Stimulated activated CD8-positive, alpha-beta memory T cell treated with anti-CD3 and anti-CD28 coated beads, Interleukin-4, amount 100 ng/mL, for 1 hour (primary cell): ENCODE measurements at places on chromosomes 3 and 15.

GRCh38 chr3:182739619-182740018 is 53.7 kb upstream of the ATP11B start:
- no peak for DNase-seq

DNA sequence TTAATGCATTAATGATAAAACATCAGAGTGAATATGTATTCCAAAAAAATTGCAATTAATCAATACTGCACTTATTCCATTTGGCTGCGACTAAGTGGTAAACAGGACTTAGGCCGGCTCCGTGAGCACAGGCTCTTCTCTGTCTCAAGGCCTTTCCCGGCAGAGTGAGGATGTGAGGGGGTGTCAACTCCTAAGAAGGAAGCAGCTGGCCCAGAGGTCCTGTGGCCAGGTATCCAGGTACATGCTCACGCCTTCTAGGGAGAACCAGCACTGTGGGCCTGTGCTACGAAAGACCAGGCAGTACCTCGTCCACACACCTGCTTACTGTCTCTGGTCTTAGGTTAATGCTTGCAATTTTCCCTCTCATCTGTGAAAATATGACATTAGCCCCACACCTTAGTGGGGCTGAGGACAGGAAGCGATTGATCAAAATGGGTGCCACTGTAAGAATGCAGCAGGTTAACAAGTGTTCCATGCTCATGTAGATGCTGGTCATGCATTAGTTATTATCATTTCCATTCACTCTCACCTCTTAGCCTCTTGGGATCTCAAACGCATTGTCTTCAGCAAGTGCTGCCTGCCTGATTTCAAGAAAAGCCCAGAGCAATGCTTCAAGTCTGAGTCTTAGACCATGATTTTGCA is 175.3 kb downstream of the ABHD5 start:
- no peak for DNase-seq

GRCh38 chr3:57900786-57901185 is 107.4 kb upstream of the FLNB start:
- DNase-seq: no peak

- DNase-seq: no peak
These were observed 12.5 kb downstream of the ST3GAL6 start for GRCh38 chr3:98775459-98776139.

DNA sequence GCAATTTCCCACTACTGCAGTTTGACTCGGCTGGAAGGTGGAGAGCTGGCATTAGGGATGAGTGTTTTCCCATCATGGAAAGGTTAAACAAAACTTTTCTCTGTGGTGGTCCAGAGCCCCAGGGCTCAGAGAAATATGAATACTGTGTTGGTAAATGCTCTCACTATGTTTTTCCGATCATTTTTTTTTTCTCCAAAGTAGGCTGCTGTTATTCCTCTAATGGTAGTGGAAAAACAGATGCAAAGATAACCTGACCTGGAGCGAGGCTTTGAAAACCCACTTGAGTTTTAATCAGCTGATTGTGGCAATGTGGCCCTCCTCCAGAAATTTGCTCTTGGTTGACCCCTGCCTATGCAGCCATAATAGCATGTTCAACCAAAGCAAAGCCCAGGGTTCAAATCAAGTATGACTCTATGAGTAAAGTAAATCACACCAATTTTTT is 320.8 kb upstream of the CTNNB1 start:
- no peak for DNase-seq

GRCh38 chr3:148307443-148307843 is 390.3 kb upstream of the AGTR1 start:
- no peak for DNase-seq

GRCh38 chr3:178340506-178340905 is 195.7 kb upstream of the KCNMB2 start:
- no peak for DNase-seq

DNA sequence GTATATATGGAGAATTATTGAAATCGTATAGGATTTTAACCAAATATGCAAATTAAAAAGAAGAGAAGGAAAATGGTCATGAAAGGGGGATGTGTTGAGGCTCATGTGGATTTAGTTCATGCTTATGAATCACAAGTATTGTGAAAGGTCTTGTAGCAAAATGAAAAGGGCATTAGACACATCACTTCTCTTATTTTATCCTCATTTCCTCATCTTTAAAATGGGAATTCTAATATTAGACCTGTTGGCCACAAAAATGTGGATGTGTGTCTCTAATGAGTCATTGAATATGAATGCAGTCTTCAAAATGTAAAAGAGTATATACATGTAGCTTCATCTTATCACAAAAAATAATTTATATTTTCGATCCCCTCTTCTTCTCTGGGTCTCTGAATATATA is 14.9 kb upstream of the ALCAM start:
- no peak for DNase-seq

- no peak for DNase-seq
These were observed 101.8 kb downstream of the NFKBIZ start for GRCh38 chr3:101950985-101951733.

GRCh38 chr3:23888617-23889228 is 28.1 kb downstream of the NKIRAS1 start:
- no peak for DNase-seq

GRCh38 chr3:73592154-73593144 is 32.3 kb downstream of the PDZRN3 start:
- DNase-seq: no peak

DNA sequence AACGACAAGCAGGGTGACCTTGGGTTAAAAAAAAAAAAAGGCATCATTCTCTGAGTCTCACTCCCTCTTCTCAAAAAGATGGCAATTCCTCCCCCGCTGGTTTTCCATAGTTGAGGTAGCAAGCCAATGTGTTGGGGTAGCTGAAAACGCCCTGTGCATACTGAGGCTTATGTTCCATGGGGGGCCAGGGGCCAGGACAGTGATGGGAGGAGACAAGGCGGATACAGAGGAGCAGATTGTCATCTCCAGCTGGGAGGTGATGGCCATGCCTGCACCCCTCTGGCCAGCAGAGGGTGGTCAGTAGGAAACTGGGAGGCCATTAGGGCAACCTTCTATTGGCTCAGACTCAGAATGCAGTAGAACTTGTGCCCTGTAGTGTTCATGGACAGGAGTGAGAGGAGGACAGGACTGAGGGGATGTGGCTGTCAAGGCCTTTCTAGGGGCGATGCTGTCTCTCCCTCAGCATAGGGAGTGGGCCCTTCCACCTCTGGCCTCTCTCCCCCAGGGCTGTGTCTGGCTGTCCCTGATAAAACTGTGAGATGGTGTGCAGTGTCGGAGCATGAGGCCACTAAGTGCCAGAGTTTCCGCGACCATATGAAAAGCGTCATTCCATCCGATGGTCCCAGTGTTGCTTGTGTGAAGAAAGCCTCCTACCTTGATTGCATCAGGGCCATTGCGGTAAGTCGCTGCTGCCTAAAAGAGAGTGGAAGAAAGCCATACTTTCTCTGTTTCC is 1.9 kb downstream of the TF start:
- DNase-seq: no peak

GRCh38 chr15:95812491-95812890 is 518.0 kb upstream of the NR2F2 start:
- DNase-seq: no peak
